ENCODE measurements at places on chromosomes 5 and 9.

- no peak for DNase-seq
Measured at GRCh38 chr9:136606687-136607333, 55.9 kb upstream of the EGFL7 start.

GRCh38 chr5:88089719-88090390 lies 178.8 kb downstream of the TMEM161B start:
- DNase-seq = no peak

DNA sequence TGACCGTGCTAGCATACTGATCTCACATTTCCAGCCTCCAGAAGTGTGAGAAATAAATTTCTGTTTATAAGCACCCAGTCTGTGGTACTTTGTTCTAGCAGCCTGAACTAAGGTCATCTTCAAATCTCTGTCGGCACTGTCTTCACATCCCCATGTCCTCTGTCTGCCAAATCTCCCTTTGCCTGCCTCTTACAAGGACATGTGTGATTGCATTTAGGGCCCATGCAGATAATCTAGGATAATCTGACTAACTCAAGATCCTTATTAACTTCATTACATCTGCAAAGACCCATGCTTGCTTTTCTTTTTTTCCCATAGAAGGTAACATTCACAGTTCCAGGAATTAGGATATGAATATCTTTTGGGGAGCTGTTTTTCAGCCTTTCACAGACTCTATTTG lies 132.7 kb downstream of the AOPEP start:
- no peak for DNase-seq

- DNase-seq = no peak
Measured at GRCh38 chr9:81851340-81851739, 76.9 kb upstream of the SPATA31D4 start.

DNA sequence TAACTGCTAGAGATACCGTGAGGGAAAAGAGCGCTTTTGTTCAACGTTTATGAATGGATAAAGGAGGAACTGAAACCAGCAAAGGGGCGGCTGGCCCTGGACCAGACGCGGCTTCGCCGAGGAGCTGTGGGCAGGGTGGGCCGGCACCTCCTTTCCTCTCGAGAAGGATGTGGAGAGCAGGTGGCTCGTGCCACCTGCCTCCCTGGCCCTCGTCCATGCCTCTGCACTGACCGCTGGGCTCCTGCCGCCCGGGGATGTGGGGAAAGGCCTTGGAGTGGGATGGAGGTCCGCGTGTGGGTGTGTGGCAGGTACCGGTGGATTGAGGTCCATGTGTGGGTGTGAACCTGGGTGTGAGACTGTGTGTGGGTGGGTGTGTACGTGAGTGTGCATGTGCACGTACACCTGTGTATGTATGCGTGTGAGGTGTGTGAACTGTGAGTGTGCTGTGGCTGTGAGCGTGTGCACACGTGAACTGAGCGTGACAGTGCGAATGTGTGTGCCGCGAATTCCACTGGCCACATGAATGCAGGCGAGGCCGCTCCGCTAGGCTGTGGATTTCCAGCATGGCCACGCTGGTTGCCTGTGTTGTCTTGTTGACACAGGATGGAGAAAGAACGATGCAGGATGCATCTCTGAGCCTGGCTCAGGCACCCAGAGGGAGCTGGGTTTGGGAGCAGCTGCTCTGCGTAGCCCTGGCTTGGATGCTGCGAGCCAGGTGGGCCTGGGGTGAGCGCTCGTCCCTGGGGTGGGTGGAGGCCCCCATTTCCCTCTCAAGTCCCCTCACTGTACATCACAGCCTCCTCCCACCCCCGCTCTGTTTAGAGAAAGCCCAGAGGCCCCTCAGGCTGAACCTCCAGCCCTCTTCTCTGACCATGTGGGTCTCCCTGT lies 4.4 kb upstream of the CEP72 start:
- DNase-seq = no peak

DNA sequence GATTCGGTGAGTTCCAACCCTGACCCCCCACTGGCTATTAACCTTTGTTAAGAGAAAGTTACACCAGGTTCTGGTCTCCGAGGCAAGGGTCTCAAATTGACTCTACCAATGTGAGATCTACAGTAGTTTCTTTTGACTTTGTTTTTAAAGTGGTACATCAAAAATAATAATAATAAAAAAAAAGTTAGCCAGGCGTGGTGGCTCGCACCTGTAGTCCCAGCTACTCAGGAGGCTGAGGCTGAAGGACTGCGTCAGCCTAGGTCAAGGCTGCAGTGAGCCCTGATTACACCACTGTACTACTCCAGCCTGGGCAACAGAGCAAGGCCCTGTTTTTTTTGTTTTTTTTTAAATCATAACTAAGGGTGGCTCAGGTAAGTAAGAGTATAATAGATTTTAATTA lies 1.0 kb upstream of the KLF9 start:
- no peak for DNase-seq

- DNase-seq = no peak
Measured at GRCh38 chr5:148626986-148627385, 27.3 kb downstream of the HTR4 start.

- DNase-seq = no peak
Measured at GRCh38 chr5:166860426-166860825, 1431.0 kb upstream of the WWC1 start.

GRCh38 chr5:68187268-68188055 lies 28.1 kb upstream of the PIK3R1 start:
- DNase-seq = no peak
